ENCODE measurements at places on chromosomes 1 and 21.

DNA sequence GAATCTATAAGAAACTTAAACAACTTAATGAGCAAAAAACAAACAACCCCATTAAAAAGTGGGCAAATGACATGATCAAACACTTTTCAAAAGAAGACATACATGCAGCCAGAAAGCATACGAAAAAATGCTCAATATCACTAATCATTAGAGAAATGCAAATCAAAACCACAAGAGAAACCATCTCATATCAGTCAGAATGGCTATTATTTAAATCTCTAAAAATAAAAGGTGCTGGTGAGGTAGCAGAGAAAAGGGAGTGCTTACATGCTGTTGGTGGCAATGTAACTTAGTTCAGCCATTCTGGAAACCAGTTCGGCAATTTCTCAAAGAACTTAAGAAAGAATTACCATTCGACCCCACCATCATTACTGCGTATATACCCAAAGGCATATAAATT is 147.7 kb downstream of the FAF1 start:
- no peak for DNase-seq

- DNase-seq, result no peak
These were observed 94.6 kb upstream of the DAB1 start for GRCh38 chr1:57518496-57518895.

DNA sequence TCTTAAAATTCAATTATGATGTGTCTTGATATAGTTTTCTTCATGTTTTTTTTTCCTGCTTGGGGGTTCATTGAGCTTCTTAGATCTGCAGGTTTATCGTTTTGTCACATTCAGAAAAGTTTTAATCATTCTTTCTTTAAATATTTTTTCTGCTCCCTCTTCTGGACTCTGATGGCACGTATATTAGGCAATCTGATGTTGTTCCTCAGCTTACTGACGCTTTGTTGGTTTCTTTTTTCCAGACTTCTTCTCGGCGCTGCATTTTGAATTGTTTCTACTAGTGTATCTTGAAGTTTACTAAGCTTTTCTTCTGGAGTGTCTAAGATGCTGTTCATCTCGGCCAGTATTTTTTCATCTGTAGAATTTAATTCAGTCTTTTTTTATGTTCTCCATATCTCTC is 44.8 kb upstream of the FMOD start:
- no peak for DNase-seq

DNA sequence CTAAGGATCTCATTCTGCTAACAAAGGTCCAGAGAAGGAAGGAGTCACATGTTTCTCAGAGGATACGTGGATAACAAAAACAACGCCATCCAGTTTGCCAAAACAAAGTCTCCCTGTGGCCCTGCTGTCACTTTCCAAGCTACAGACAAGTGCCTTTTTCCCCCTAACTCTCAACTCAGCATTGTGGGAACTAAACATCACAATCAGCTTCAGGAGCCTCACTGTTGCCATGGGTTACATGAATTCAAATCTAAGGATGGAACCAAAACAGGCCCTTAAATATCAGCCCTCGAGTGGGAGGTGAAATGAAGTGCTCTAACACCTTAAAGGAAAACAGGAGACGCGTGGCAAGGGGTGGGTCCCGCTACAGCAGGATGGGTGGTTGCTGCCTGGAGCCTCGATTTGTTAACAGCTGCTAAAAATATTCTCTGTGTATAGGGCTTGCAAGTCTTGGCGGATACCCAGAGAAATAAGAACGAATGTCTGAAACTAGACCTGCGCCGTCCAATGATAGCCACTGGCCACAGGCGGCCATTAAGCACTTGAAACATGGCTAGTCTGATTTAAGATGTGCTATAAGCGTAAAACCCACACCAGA is 66.4 kb upstream of the SOD1 start:
- DNase-seq, result no peak

DNA sequence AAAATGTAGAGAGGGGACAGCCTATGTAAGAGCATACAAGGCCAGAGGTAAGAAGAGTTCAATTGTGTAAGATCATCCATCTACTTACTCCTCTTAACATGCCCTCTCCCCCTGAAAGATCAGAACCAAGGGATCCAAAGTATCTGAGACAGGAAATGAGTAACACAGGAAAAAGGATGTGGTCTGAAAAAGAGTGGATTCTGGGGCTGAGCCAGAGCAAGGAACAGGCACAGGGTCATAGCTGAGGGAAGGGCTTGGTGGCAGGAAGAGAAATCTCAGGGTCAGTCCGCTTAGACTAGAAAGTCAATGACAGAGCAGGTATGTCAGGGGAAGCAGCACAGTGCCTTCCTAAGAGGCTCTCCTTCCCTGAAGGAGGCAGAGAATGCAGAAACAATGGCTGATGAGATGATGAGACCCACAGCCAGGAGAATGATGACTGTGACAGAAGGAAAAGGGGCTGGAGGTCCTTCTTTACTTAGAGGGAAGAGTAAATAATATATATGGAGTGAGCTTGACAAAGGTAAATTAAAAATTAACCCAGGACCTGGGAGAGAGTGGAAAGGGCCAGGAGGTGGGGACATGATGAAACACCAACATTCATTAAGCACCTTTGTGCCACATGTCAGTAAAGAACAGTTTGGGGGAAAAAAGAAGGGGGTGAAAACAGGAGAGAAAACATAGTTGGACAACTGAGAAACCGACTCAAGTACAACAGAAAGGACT is 26.2 kb upstream of the A3GALT2 start:
- no peak for DNase-seq

- DNase-seq, result no peak
These were observed 69.1 kb upstream of the POU3F1 start for GRCh38 chr1:38115682-38116202.
